ENCODE measurements at places on chromosomes 11 and 22. TPM values are rescaled to one million over a fixed set of nuclear protein-coding genes. Genes with fewer than 3 reads are reported as not detected.

MMP11 gene
- 4.2 TPM for total RNA-seq

OR8B12 gene
- total RNA-seq, result not detected

PACSIN3 gene
- 13.3 TPM for total RNA-seq

CHRDL2 gene
- total RNA-seq, result not detected

ESAM gene
- total RNA-seq, result 0.74 TPM

PNPLA3 gene
- total RNA-seq, result 11.8 TPM

INSC gene
- 0.62 TPM for total RNA-seq

All from M059J (cell line).